Progenitor cell of endocrine pancreas (in vitro differentiated cells): ENCODE measurements at places on chromosomes 1 and 21. TPM values are rescaled to one million over a fixed set of nuclear protein-coding genes. Genes with fewer than 3 reads are reported as not detected.

The TSPAN1 gene
- total RNA-seq, result 4.5 and 8.1 TPM in 2 replicates

The SPRR3 gene
- not detected in 2 replicates for total RNA-seq

The DDI2 gene
- total RNA-seq, result 34.5 and 35.6 TPM in 2 replicates

GRCh38 chr1:201554190-201554600 is 15.3 kb downstream of the NAV1 start:
- H3K27me3 ChIP-seq, result peaks cover 6% of the 10 kb centered on the region
- no peaks in the 10 kb centered on the region for H3K36me3 ChIP-seq
- peaks cover 8% of the 10 kb centered on the region for H3K4me1 ChIP-seq
- no peak overlapping the region for H3K4me3 ChIP-seq
- no peak overlapping the region for H3K27ac ChIP-seq

GRCh38 chr1:6300342-6301048 is 39.6 kb upstream of the GPR153 start:
- no peaks in the 10 kb centered on the region for H3K4me1 ChIP-seq
- H3K4me3 ChIP-seq, result no peak overlapping the region

- no peak for DNase-seq
- H3K4me1 ChIP-seq, result peaks cover 34% of the 10 kb centered on the region
- no peak overlapping the region for H3K27ac ChIP-seq
- peaks cover 16% of the 10 kb centered on the region for H3K36me3 ChIP-seq
- H3K4me3 ChIP-seq, result no peak overlapping the region
Measured at GRCh38 chr1:44288883-44289282, 66.2 kb downstream of the ERI3 start.

DNA sequence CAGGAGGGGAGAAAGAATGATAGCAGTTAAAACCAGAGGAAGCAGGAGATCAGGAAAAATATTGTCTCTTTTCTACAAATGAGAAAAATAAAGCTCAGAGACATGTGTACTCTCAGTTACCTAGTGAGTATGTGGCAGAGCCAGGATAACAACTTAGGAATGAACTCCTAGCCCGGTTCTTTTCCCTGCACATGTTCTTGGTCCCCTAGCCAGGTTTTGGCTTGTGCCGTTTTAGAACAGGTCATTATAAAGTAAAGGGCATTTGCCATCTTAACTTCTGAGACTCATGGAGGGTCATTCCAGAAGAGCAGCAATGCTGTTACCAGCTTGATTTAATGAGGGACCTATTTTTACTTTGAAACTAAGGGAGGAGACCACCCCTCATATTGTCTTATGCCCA is 48.1 kb upstream of the DAB1 start:
- H3K27me3 ChIP-seq, result peaks cover 3% of the 10 kb centered on the region
- H3K4me1 ChIP-seq, result peaks cover 5% of the 10 kb centered on the region
- H3K4me3 ChIP-seq, result no peak overlapping the region
- no peak for DNase-seq
